ENCODE measurements at places on chromosomes 7 and 10.
A peak's percentile ranks its signal among the peaks of the same experiment; 100 is the strongest.

DNA sequence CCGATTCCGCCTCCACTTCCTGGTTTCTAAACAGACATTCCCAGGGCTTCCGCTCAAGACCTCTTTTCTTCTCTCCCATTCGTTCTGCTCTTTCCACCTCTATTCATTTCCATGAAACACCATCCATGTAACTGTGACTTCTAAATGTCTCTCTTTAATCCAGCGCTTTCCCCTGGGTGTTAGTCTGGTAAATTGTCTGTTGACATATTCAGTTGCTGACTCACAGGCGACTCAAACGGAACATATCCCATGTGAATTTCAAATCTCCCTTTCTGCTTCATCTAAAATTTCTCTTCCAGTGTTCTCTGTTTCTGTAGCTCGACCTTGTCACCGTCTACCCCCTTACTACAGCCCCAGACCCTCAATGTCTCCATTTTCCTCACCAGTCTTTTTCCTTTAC, 119.1 kb downstream of the PFKFB3 start:
- no peak for DNase-seq

DNA sequence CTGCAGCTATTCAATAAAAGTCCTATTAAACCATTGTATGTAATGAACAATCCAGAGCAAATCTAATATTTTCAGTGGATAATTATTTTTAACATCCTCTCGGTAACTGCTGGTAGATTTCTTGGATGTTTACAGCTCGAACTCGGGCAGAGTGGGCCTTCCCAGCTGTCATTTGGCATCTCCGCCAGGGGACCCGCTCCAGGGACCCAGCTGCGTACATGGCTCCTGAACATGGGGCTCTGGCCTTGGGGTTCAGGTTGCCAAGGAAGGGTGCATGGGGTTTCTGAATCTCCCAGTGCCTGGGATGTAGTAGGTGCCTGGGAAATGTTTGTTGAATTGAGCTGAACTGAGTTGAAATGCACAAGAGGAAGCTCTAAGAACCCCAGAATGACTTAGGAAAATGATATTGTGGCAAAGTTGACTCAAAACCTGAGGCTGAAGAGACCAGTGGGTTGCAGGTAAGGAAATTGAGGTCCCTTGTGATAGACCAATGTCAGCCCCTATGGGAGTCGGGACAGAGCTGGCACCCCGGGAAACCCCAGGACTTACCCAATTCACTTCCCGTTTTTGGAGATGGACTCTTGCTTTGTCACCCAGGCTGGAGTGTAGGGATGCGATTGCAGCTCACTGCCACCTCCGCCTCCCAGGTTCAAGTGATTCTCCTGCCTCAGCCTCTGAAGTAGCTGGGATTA, 228.4 kb downstream of the CUX1 start:
- DNase-seq, result no peak

GRCh38 chr10:28058746-28059145, 59.9 kb upstream of the ODAD2 start:
- DNase-seq, result no peak

DNA sequence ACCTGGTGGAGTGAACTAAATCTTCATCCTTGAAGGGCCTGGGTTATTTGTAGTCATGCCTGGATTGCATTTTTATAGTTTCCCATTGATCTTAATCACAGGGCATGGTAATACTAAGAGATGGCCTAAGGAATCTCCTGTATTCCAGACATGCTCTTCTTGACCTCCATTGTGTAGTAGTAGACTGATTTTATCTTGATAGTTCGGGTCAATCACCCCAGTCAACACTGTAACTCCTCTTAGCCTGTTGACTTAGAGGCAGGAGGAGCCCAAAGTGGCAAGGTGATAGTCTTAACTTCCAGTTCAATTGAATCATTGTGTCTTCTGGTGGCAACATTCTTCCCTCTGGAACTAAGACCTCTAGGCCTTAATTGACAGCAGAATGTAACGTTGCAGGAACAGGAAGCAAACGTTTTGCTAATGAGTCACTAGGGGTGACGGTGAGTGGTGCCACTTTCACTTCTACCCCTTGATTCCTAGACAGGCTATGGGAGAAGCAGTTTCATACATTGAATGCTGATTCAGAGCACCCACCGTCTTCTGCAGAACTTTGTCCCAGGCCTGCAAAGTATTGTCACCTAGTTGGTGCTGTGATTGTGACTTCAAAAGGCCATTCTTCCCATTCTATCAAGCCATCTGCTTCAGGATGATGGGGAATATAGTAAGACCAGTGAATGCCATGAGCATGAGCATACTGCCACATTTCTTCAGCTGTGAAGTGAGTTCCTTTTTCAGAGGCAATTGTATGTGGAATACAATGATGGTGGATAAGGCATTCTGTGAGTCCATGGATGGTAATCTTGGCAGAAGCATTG, 24.0 kb upstream of the PAPSS2 start:
- no peak for DNase-seq

- DNase-seq, result no peak
These were observed 21.4 kb downstream of the SLC25A13 start for GRCh38 chr7:96300502-96300901.

- DNase-seq, result no peak
These were observed 422.7 kb downstream of the SORCS3 start for GRCh38 chr10:105063796-105064195.

DNA sequence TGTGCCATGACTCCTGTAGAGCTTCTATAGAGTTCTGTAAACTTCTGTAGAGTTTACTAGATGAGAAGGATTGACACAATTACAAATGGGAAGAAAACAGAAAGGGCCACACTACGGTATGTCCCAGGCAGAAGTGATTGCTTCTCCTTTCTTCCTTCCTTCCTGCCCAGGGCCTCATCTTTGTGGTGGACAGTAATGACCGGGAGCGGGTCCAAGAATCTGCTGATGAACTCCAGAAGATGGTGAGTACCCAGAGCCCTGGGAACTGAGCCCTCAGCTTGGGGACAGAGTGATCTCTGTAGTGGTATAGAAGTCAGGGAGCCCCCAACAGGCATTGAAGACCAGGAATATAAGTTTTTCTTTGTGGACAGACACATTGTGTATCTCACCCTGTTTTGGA, 1.7 kb downstream of the ARF5 start:
- DNase-seq, result no peak

DNA sequence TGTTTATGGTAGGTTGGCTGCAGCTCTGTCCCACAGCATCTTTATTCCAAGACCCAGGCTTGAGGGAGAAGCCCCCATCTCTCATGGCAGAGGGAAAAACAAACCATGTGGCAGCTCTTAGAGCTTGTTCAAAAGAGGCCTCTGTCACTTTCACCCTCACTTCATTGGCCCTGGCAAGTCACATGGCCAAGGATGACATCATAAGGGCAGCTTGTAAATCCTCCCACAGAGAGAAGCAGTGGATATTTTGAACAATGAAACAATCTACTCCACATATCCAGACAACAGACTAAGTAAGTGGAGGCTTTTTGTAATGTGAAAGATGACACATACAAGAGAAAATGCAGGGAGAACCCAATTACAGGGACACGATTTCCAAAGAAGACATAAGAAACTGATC, 108.1 kb downstream of the GRID1 start:
- DNase-seq, result no peak

DNA sequence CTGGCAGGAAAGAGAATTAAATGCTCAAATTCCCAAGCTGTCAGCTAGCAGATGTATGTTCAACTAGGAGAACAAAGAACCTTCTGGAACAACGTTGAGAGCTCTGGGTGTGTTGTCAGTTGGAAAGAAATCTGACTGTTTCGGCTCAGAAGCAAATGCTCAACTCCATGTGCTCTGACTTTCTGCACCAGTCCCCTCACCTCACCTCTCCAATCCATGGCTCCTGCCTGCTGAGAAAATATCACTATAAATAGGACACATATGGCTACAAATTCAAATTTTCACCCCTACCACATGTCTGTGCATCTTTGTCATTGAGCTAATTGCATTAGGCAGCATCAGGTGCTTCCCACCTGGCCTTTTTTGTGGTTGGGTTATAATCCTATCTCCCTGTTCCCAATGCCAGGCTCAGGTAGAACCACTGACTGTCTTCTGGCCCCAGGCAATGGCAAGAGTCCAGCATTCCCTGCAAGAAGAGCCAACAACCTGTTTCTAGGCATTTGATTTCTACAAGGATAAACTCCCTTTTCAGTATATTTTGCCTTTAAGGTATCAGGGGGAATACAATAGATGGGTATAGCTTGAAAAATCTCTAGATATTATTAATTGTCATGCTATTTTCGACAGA, 142.6 kb upstream of the LSM8 start:
- no peak for DNase-seq

DNA sequence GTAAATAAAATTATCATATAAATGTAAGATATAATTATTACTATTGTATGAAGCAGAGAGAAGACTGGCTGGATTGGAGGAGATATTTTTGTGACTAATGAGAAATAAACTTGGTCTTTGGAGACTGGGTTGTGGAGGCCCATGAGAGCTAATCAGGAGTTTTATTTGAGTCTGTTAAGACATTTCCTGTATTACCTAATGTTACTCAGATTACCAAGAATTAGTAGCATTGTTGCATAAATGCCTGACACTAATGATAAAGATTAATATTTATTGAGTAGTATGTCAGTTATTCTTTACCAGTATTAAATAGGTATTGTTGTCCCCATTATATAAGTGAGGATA, 7.1 kb downstream of the CCDC126 start:
- no peak for DNase-seq

GRCh38 chr7:54799792-54800191, 40.8 kb upstream of the SEC61G start:
- no peak for DNase-seq

GRCh38 chr10:70376436-70377378, 5.7 kb downstream of the LRRC20 start:
- no peak for DNase-seq

GRCh38 chr7:13800694-13801448, 188.6 kb downstream of the ETV1 start:
- no peak for DNase-seq

GRCh38 chr10:75002351-75002725, 109.1 kb upstream of the SAMD8 start:
- no peak for DNase-seq

- peak; percentile 54 for DNase-seq
These were observed at the start of the genes DCLRE1A and NHLRC2 for GRCh38 chr10:113854013-113854760. Gene DCLRE1A (minus strand): TSS chr10:113854082. CDS start chr10:113853182, 900 bp downstream. Gene NHLRC2 (plus strand): TSS chr10:113854661. CDS start chr10:113854873, 212 bp downstream.

GRCh38 chr7:120280743-120281142, 7.8 kb downstream of the KCND2 start:
- no peak for DNase-seq

GRCh38 chr7:94897541-94897940, 9.9 kb upstream of the PPP1R9A start:
- no peak for DNase-seq

GRCh38 chr7:112365551-112365950, 84.7 kb upstream of the IFRD1 start:
- DNase-seq, result no peak

GRCh38 chr7:116018731-116019130, 11.8 kb downstream of the TFEC start:
- DNase-seq, result no peak

GRCh38 chr7:43784030-43784584, 25.6 kb downstream of the BLVRA start:
- DNase-seq, result no peak

DNA sequence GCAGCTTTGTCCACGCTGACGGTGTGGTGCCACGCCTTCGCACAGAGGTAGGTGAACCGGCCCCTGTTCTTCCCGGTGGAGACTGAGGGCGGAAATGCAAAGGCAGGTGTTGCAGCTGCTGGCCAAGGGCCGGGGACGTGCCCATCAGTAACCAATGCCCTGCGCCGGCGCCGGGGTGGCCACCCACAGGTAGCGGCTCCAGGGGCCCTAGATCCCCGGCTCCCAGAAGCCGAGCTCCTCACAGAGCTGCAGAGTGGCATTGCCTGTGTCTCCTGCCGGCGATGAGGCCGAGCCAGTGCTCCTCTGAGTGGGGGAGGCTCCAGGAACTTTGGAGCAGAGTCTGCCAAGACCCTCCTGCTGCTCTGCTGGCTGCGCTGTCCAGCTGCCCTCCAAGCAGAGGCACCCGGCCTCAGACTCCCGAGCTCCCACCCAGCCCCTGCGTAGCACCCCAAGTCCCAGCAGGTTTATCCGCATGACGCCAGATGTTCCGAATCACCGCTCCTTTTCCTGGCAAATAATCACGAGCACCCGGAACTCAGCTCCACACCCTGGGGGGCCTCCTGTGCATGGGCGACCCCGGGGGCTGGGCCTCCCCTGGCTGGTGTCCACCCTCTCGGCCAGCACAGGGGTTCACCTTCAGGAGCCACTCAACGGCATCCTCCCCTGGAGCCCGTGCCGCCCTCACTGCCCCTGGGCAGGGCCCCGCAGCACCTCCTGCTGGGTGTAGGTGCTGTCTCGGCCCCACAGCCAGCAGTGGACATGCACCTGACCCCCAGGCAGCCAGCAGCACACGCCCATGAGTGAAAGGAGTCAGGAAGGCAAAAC, 22.1 kb downstream of the CFAP46 start:
- no peak for DNase-seq

- DNase-seq, result no peak
These were observed 92.9 kb downstream of the XRCC2 start for GRCh38 chr7:152583006-152583405.

- no peak for DNase-seq
These were observed 91.9 kb upstream of the MYO3A start for GRCh38 chr10:25842146-25842545.

- DNase-seq, result peak; percentile 7
These were observed 121.9 kb downstream of the PTPRZ1 start for GRCh38 chr7:121994625-121995410.

DNA sequence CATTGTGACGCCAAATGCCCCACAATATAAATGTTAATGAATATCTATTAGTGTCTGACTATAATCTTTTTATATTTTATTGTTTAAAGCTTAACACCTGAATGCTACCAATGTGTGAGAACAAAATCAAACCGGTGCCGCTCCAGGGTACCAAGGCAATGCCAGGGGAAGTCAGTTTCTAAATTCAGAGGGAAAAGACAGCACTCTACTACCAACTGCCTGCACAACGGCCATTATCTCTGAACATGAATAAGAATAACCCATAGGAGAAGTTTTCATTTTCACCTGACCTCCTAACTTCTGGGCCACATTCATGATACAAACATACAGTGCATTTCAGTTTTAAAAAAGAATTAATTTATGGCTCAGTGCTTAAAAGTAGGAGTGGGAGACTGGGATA, 21.7 kb downstream of the USP6NL start:
- DNase-seq, result no peak

GRCh38 chr10:76902949-76903348, 734.7 kb downstream of the KCNMA1 start:
- no peak for DNase-seq
